Right ventricle myocardium superior (tissue), 1 donor: ENCODE measurements at places on chromosomes 5 and 9.

GRCh38 chr9:93825348-93826115 lies 129.6 kb downstream of the BARX1 start:
- no peak for DNase-seq

GRCh38 chr5:177494346-177495195 lies 2.8 kb downstream of the PDLIM7 start:
- DNase-seq: peak; percentile 74

DNA sequence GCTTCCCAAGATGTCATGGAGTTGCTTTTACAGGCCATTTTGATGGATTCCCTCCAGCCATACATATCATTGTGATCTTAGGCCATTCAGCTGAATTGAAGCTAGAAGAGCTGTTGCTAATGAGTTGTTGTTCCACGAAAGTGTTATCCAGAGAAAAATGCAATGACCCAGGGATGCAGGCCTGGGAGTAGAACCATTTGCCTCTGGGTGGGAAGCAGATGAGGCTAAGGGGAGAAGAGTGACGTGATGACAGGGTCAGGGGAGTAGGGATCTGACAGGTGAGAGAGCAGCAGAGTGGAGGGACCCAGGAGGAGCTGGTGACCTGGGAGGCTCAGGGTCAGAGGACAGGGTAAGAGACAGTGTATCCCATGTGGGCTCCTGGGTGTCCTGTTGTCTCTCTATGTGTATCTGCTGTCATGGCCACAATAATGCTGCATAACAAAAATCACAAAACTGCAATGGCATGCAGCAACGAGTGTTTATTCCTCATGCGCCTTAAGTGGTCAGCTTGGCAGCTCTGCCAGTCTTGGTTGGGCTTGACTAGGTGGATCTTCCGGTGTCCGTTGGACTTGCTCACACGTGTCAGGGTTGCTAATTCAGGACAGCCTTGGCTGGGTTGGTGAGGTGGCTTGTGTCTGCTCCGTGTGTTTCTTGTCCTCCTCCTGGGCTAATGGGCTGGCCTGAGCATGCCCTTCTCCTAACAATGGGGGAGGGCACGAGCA lies 90.6 kb downstream of the LIFR start:
- no peak for DNase-seq

DNA sequence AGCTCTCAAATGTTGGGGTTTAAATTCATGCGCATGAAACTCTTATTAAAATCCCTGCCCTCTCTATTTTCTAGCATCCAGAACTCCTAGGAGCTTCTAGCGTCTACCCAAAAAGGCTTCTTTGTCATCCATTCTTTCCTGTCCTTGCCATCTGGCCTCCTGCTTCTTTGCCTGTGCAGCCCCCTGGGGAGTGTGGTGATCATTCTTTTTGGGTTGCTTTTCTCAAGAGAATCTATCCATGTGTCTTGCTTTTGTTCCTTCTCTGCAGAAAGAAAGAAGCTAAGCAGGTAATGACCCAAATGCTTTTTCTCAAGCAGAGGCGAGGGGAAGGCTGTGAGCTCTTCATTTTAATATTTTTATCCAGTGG lies 26.6 kb downstream of the SKP2 start:
- DNase-seq: no peak

- DNase-seq: no peak
Observed at GRCh38 chr9:19809422-19810269, 20.8 kb upstream of the SLC24A2 start.

- no peak for DNase-seq
Observed at GRCh38 chr9:117546894-117547678, 132.2 kb upstream of the ASTN2 start.

GRCh38 chr9:22040760-22041159 lies 31.7 kb upstream of the CDKN2B start:
- DNase-seq: no peak

DNA sequence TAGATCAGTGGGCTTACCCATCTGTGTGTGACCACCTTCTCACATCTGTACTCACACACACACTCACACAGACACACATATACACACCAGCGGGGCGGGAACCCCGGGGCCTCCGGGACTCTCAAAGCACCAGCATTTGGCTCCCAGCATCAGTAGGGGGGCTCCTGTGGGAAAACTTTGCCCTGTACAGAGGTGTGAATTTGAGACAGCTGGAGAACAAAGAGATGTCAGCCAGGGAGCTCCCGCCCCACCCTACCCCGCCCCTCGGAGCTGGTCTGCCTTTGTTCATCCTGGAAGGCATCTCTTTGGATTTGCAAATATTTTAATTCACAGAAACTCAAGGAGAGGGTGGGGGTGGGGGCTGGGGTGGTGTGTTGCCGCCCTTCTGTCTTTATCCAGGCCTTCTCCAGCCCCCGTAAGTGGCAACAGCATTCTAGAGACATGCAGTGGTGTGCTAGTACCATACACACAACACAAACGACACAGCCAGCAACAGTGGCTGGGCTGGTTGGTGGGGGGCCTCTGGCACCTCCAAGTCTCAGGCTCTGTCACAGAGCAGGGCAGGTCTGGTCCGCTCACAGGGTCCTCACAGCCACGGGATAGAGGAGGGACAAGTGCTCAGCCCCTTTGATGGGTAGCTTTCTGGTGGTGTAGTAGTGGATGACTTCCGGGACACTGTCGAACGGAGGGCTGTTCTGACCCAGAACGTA lies 15.5 kb upstream of the SLC25A51 start:
- no peak for DNase-seq

DNA sequence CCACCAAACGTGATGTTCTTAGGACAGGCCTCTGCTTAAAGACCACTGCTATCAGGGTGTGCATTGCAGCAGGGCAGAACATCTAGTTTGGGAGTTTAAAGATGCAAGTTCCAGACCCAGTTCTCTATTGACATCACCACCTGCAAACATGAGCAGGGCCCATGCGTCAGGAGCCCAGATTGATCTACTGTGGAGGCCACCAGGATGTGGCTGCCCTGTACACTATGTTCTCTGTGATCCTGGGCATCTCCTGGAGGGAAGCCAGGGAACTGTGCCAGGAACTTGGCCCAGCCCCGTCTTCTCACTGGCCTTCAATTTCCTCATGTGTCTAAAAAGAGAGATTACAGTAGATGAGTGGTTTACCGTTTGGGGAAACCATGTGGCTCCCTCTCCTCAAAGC lies 87.1 kb downstream of the PDE6A start:
- DNase-seq: peak; percentile 90

- no peak for DNase-seq
Observed at GRCh38 chr5:67337751-67338150, 141.2 kb upstream of the CD180 start.

DNA sequence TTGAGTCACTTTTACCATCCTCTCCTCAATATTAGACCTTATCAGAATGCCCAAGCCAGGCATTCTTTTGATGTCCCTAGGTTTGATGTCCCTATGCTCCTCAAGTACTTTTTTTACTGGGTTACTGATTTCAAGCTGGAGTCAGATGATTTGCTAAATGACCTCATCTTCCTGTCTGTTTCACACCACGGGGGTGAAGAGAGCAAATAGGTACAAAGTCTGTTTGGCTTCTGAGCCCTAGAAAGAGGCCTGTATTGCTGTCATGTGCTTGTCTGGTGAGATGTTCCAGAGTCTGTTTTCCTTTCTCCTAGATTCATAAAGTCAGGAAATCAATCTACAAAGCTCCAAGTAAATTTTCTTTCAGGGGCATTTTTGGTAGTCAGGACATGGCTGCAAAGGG lies 12.7 kb upstream of the DAB2 start:
- DNase-seq: no peak

DNA sequence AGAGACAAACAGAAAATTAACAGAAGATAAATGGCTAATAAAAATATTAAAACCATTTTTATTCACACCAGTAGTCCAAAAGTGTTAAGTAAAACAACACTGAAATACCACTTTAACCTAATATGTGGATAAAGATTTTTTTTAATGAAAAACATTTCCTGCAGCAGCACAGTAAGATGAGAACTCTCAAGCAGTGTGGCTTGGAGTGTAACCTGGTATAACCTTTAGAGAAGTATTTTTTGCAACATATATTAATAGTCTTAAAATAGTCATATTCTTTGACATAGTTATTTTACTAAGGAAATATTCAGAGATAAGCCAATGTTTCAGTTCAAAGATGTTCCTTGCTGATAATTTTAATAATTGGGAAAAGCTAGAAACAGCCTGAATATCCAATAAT lies 644.4 kb downstream of the PDE4D start:
- DNase-seq: no peak

- DNase-seq: no peak
Observed at GRCh38 chr5:73668017-73668416, 42.0 kb downstream of the ARHGEF28 start.

DNA sequence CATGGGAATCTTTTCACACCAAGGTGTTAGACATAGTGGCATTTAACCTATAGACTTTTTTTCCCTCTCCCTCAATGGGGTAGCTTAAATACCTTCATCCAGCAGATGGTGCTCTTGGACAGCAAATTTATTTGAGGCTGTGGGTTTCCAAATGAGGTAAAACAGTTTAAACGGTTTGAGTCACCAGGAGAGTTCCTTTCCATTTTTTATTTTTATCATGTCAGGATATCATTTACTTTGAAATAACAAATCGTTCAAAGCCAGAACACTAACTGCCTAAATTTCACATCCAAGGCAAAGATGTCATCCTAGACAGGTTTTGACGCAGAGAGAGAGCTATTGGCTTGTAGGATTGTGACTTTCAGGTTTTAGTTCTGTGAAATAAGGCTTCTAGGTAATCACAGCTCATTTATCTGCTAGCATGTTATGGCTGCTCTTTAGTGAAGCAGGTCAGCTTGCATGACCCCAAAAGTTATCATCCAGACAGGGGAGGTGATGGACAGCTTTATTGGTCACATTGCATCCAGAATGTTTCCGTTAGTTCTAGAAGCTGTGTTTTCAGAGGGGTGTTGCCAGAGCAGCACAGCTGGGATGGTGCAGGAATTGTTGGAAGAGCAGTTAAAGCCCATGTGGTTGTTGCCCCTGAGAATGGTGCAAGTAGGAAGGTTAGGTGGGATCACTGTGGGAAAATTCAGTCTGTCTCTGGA lies 69.8 kb downstream of the KDM4C start:
- DNase-seq: no peak

- DNase-seq: no peak
Observed at GRCh38 chr9:92635760-92636159, 34.2 kb downstream of the IPPK start.

DNA sequence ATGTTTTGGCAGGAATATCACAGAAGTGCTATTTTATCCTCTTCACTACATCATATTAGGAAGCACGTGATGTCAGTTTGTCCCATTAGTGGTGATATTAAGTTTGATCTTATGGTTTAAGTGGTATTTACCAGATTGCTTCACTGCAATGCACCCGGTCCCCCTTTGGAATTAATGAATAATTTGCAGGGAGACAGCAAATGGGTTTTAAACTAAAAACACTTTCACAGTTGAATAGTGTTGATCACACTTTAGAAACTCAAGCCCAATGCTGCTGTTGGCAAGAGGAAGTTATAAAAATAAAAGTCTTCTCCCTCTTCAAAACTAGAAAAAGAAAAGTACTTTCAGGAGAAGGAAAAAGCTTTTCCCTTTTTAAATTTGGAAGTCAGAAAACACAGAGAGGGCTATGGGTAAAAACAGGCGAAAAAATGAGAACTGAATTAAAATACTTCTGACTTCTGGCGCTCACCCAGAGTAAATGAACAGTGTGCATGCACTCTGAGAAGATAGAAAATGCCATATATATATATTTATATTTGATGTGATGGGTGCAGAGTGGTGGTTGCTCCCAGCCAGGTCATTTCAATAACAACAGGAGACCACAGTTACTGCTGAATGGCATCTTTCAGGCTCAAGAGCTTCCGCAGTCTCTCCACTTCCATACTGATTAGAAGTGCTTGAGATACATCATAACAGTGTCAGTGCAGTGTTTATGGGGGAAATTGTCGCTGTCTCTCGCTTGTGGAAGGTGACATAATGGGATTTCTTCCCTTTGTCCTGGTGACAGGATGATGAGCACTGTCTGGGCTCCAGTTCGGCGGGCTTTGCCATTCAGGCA lies 278.0 kb downstream of the ZSWIM6 start:
- DNase-seq: no peak

GRCh38 chr9:83432104-83432627 lies 106.0 kb downstream of the FRMD3 start:
- peak; percentile 88 for DNase-seq

- DNase-seq: no peak
Observed at GRCh38 chr5:38297830-38298608, 39.7 kb downstream of the EGFLAM start.

DNA sequence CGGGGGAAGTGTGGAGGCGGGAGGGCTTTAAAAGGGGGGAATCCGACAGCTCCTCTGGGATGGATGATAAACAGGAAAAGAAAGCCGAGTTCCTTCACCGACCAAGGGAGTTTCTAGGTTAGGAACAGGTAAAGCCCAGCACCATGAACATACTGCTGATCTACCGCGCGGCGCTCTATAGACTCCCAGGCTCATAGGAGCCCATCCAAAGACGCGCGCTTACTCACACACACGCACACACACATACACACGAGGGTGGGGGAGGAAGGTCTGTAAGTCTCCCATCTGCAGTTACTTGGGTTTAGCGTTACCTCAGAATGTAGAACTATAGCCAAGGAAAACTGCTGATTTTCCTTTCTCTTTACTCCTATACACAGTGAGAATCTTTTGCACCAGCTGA lies 2.6 kb upstream of the GABRB2 start:
- no peak for DNase-seq

- no peak for DNase-seq
Observed at GRCh38 chr9:107087222-107087621, 195.9 kb upstream of the RAD23B start.

DNA sequence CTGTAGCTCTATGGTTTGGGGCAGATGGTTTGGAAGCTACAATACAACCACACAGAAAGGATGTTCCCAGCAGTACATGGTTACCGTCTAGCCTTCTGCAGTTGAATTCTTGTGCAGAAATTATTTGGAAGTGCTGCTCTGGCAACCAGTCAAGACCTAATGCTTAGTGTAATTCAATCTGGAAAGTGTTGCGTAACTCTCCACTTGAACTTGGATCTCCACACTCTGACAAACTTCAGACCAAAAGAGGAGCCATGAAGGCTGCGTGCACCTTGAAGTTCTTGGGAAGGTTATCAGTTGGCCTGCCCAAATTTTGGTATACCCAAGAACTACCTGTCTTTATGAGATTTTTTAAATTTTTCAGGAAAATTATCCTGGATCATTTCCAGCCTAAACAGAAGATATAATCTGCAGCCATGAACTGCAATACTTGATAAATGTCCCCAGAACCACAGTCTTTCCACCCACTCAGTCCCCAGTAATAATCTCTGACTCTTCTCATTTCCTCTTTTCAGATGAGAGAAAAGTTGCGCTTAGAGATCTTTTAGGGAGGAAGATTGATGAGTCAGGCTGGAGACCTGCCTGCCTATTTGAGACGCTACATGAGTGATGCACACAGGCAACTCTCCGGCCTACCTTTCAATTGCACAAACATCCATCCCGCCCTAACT lies 159.9 kb downstream of the FANCC start:
- no peak for DNase-seq

- DNase-seq: no peak
Observed at GRCh38 chr5:7762267-7762666, 88.7 kb downstream of the CFAP90 start.

DNA sequence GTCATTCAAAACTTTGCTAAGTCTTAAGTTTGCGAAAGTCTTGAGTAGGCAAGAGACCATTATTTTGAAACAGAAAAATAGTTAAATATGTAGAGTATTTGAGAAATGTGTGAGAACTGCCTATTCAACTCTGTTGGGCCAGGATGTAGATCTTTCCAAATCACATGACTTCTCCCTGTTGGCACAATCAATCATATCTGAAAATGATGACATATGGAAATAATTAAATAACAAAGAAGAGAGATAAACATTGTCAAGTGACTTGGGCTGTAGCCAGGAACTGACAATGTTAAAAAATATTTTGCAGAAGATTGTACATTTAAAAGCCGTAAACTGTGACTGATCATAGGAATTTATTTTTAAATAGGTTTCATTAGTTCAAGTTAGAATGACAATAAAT lies 104.6 kb upstream of the IL6ST start:
- DNase-seq: no peak
